ENCODE measurements at places on chromosomes 7 and 10.

DNA sequence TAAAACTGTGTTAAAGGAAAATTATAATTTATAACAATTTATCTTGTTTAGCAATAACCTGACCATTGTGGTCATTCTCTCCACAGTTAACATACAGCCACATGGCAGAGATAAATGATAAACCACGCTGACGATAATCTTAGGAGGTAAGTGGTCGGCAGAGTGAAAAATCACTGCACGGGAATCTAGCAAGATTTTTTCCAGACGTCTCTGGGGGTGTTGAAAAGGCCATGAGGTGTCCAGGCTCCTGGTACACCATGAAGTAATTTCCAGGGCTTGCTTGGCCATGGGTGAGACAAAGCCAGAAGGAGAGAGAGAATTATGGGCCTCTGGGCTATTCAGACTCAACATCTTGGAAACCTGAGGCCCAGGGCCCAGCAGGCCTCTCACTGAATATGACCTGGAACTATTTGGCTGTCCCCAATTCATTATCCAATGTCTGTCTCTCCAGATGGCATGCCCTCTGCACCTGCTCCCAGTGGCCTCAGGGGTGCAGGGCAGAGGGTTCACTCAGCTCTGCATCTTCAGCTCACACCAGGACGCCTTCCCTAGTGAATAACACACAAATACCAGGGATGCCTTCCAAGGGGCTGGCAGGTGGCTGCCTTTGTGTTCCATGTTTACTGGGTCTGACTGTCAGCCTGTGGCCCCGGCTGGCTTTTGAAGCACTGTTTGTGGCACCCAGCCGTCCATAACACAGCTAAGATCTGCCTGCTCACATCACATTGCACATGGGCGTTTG is 590.4 kb upstream of the PFKP start:
- no peak for DNase-seq

GRCh38 chr7:17709127-17709526 is 231.2 kb downstream of the SNX13 start:
- no peak for DNase-seq

DNA sequence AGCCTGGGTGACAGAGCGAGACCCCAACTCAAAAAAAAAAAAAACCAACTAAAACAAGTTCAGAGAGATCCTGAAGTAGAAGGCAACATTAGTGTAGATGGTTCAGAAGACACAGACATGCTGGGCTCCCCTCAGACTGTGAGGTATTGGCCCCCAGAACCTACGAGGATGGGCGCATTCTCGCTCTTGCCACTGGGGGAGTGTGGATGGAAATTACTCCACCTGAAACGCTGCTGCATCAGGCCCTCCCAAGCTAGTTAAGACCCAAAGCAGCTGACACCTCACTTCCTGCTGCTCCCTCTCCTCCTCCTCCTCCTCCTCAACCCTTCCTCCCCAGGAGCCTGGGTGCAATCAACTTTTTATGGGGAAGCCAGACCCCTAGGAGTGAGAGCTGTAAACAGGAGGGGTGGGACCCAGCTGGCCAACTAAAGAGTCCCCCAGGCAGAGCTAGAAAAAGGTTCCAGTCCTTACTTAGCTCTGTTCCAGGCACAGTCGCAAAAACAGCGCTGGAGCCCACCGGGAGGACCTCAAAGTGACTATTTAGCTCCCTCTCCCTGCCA is 7.4 kb downstream of the SH3PXD2A start:
- DNase-seq = no peak

DNA sequence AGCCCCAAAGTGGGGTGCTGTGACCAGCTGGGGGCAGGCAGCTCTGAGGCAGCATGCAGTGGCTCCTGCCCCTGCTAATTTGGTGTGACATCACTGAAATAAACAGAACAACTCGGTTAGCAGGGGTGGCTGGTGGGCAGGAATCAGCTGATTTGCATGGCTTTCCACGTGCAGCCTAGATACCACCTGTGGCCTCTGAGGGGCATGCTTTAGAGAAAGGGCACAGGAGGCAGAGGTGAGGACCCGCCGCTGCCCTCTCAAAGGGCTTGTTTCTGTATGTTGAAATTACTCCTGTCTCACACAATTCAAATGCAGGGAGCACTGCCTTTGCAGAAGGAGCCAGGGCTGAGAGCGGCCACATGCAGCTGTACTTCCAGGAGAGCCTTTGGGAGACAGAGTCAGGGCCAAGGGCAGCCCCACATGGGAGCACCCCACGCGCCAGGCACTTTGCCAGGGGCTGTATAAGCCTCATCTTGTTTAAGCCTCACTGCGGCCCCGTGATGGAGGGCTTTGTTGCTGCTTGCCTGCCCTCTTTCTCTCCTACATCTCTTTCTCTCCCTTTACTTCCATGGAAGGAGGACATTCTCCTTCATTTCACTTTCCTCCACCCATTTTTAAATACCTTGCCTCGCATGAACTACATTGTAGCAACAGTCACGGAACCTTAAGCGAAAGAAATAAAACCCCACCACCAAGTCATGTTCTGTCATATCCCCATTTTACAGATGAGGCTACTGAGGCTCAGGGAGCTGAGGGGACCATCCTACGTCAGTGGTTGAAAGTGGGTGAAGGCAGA is 137.7 kb downstream of the ZMIZ1 start:
- DNase-seq = no peak

- DNase-seq = no peak
Measured at GRCh38 chr7:107359520-107360316, 110.1 kb upstream of the GPR22 start.

GRCh38 chr7:66627151-66627681 is 1.5 kb upstream of the KCTD7 start:
- DNase-seq = no peak

DNA sequence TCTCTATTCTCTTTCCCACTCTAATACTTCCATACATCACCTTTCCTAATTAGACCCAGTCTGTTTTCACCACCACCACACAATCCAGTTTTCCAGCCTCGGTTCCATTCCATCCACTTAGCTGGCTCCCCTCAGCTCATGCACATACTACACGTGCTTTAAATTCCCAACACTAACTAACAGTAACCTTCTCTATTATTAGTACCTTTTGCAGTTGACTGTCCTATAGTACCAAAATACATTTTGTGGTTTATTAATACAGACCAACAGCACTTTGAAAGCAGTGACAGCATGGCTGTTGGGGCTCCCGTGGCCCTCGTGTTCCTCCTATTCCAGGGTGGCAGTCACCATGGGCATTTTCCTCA is 64.9 kb downstream of the LARP4B start:
- DNase-seq = no peak

DNA sequence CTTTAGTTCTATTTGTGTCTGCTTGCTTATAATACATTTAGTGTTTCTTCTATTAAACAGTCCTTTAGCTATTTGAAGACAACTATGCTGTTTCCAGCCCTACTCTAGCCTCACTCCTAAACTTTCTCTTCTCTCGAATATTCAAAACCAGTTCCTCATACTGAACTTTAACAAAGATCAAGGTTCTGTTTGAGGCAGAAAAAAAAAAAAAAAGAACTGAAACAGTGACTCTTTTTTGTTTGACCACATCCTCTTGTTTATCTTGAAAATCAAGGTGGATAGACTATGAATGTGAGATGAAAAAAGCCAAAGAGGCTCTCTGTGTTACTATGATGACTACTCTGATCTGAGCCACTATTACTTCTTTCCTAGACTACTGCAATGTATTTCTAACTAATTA is 154.3 kb downstream of the ZNF365 start:
- no peak for DNase-seq

DNA sequence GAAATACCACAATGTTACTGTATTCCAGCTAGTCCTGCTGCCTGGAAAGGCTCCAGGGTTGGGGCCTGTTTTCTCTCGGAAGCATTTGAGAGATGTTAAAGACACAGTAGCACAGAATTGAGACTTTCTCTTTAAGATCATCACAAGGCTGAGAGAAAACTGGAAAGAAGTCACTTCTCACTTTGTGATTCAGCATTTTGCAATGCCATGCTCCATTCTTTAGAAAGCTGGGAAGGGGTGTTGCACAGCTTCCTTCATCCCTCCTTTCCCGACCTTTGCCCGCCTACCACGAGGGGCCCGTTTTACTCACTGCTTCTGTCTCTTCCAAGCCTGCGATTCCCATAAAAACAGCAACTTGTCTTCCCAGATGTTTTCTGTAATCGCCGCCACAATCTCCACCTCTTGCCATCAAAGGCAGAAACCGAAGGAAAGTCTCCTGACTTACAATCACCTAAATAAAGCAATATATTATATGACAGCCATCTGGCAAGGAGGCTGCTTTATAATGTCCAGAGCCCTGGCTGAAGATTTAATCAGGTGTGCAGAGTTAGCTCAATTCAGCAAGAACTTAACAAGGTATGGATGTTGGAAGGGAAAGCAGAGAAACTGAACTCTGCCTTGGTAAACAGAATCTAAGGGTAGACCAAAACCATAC is 18.9 kb downstream of the NOD1 start:
- DNase-seq = no peak

DNA sequence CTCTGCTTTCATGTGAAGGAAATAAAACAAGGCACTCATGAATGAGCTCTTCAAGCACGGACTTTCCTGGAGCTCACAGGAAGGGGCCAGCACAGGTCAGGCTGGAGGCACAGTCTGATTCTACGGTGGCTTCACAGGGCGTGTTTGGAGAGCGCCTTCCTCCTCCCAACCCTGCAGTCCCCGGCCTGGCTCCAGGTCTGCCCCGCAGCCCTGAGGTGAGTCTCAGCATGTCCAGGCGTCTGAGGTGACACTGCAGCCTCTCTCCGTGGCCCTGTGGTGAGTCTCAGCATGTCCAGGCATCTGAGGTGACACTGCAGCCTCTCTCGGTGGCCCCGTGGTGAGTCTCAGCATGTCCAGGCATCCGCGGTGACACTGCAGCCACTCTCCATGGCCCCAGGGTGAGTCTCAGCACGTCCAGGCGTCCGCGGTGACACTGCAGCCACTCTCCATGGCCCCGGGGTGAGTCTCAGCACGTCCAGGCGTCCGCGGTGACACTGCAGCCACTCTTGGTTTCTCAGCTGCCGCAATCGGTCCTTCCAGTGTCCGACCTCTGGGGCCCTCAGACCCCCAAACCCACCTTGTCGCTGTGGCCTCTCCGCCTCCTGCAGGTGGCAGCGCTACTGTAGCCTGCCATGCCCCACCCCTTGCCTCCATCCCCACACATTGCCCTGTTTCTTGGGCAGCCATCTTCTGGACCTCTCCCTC is 381.7 kb downstream of the DNAJB6 start:
- no peak for DNase-seq

DNA sequence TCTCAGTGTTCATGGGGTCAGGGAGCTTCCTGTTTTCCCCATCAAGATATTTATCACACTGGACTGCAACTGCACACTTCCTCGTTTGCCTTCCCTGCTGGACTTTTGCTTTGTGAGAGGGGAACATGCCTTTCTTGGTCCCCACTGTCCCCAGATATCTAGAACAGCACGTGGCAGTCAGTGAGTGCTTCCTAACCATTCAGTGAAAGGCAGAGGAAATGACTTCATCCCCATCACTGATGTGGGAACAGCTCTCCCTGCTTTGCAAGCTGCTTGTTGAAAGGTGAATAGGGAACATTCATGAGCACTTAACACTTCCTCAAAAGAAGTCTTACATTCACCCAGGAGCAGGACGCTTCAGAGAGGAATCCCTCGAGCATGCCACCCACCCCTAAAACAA is 135.4 kb downstream of the MYOF start:
- no peak for DNase-seq

- no peak for DNase-seq
Measured at GRCh38 chr7:151625606-151626005, 105.9 kb upstream of the RHEB start.

DNA sequence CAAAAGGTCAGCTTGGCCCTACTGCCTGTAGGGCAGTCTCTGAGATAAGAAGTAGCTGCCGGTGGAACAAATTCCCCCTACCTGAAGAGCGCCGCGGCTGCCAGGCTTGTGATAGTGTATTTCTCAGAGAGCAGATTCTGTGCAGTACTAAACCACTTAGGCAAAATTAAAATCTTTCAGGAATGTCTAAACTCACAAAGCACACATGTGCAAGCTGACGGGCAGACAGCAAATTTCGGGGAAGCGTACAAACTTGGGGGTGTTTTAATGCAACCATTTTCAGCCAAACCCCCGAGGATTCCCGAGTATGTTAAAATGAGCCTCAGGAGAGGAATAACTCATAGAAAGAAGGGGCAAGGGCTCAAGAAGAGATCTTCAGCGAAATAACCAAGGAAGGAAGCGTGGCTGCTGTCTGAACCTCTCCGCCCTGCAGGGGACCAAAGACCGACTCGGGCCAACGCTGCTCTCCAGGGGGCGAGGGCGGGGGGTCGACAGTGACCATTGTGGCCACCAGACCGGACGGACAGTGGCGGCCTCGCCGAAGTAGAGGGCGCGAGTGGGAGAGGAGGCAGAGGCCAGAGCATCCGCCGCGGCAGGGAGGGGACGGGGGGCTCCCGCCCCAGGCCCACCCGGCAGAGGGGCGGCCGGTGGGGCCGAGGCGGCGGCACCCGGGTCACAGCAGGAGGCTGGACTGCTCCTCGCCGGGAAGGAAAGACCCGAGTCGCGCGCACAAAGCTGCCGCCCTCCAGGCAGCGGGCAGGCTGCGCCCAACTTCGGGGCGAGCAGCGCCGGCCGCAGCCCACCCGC is 819 bp downstream of the HYCC1 start:
- no peak for DNase-seq

- no peak for DNase-seq
Measured at GRCh38 chr7:23469150-23469960, 936 bp downstream of the IGF2BP3 start.

DNA sequence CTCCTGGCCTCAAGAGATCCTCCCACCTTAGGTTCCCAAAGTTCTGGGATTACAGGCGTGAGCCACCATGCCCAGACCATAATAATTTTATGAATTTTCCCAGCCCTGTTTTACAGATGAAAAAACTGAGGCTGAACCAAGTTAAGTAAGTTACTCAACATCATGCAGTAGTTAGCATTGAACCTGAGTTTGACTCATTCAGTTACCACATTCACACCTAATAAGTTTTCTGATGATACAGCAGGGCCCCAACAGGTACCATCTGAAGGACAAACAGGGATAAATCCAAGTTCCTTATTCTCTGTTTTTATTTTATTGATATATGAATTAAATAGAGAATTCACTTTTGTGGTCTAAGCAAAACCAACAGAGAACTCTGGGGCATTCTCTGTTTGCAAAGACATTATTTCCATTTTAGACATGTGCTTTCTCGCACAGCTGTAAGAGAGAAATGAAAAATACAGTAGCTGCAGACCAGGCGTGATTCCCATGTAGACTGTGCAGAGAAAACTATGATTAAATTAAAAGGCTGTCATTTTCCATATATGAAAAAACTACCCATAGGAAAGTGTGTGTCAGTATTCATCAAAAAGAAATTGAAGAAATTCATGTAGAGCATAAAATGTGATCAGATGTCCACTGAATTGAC is 26.6 kb downstream of the APBB1IP start:
- no peak for DNase-seq

- no peak for DNase-seq
Measured at GRCh38 chr7:98875501-98875900, 2.8 kb upstream of the TRRAP start.

DNA sequence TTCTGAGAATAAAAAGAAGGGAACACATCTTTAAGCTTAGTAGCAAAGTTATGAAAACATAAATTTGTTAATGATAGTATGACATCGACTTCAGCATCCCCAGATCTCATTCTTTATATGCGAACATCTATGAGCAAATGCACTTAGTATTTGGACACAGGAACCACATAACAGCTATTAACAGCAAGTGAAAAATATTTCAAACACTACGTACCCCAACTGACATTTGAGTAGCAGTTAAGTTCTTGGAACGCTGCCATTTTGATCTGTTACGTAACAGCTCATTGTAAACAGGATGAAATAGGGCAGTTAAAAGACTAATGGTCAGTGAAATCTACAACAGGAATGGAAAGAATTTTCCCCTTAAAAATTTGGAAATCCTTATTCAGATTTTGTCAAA is 428.9 kb downstream of the TNS3 start:
- DNase-seq = no peak

Data from keratinocyte (primary cell).